Dermis blood vessel endothelial cell (primary cell): ENCODE measurements at places on chromosomes 5 and 9. TPM values are rescaled to one million over a fixed set of nuclear protein-coding genes. Genes with fewer than 3 reads are reported as not detected.

Gene S100Z
- not detected in 2 replicates for total RNA-seq

- no peak for DNase-seq
Measured at GRCh38 chr5:126516852-126517251, 78.2 kb downstream of the ALDH7A1 start.

GRCh38 chr5:170630711-170631141 lies 126.9 kb downstream of the KCNIP1 start:
- DNase-seq: peak; percentile 45

Gene ZNF462
- 11.4 and 11.9 TPM in 2 replicates for total RNA-seq

DNA sequence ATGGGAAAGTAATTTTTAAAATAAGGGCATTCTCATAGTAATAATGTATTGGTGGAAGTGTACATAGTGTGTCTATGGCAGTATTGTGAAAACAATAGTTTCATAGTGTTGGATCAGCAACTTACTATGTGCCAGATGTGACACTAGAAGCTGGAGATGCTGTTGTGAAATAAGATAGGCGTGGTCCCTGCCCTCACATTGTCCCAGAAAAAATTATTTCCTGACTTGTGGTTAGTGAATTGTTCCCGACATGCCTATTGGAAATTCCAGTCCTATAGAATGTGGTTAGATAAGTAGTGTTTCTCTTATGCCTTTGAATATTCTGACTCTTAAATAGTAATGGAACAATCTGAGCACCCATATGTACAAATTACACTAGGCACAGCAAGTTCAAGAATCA lies 55.3 kb upstream of the MTAP start:
- peak; percentile 13 for DNase-seq

- DNase-seq: no peak
Measured at GRCh38 chr5:146450002-146450401, 2.9 kb downstream of the TCERG1 start.

DNA sequence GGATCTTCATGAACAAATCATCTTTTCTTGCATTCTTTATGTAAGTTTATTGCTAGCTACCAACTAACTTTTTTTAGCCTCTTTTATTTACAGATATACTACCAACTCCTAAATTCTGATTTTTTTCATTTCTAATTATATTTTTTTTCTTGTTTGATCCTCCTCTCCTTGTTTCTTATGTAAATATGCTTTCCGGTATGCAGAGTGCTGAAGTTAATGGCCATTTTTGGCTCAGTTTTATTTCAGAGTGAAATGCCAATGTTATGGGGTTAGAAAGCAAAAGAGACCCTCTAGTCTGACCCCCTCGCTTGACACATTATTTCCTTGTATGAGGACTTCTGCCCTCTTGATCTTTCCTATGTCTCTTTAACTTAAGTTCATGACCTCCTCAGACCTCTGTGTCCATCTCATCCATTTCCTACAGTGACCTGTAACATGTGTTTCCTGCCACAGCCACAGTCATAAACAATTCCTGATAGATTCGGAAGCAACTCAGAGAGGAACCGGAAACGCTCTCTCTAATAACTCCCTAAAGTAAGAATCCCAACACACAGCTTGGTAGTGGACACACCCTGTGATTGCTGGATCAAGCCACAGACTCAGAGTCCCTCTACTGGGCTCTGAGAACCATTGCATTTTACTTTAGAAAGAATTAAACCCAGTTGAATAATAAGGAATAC lies 42.9 kb upstream of the AFAP1L1 start:
- DNase-seq: peak; percentile 97

GRCh38 chr9:109238655-109239054 lies 71.6 kb upstream of the FRRS1L start:
- no peak for DNase-seq

GRCh38 chr5:7852542-7852941 lies 1.6 kb upstream of the CFAP90 start:
- no peak for DNase-seq

Gene PCDHGB1
- 1.4 and 1.5 TPM in 2 replicates for total RNA-seq

Gene PCDHGB5
- total RNA-seq: 11.9 and 16.7 TPM in 2 replicates

- peak; percentile 44 for DNase-seq
Measured at GRCh38 chr5:95241635-95242034, 43.3 kb downstream of the MCTP1 start.

- peak; percentile 5 for DNase-seq
Measured at GRCh38 chr5:54579591-54580295, 62.2 kb downstream of the SNX18 start.

Gene HSD17B4
- total RNA-seq: 148 and 206 TPM in 2 replicates

- DNase-seq: peak; percentile 23
Measured at GRCh38 chr5:124902097-124902821, 155.8 kb upstream of the ZNF608 start.

- no peak for DNase-seq
Measured at GRCh38 chr5:142216931-142217330, 107.9 kb downstream of the SPRY4 start.

GRCh38 chr5:172427202-172427601 lies 27.1 kb downstream of the SH3PXD2B start:
- DNase-seq: no peak

Gene SLC9A3
- 1.5 TPM in 2 replicates for total RNA-seq

Gene ADRA1B
- 0.34 TPM in 1 of 2 replicates, not detected in the other for total RNA-seq

DNA sequence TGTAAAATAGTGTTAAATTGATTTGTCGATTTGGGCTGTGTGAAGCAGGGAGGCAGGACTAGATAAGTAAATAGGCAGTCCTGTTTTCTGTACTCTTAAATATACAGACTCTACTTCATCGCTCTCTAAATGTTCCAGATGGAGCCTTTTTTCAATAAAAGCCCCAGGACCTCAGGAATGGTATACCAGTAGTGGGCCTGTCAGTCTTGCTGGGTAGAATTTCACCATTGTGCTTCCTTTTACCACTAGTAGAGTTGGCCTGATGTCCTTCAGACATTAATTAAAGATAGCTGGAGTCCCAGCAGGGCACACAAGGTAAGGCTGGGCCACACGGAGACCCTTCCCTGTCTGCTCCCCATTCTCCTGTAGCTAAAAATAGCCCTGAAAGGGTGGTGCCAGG lies 6.0 kb downstream of the SNX18 start:
- no peak for DNase-seq

Gene PCDHGB3
- 3.6 and 3.7 TPM in 2 replicates for total RNA-seq

DNA sequence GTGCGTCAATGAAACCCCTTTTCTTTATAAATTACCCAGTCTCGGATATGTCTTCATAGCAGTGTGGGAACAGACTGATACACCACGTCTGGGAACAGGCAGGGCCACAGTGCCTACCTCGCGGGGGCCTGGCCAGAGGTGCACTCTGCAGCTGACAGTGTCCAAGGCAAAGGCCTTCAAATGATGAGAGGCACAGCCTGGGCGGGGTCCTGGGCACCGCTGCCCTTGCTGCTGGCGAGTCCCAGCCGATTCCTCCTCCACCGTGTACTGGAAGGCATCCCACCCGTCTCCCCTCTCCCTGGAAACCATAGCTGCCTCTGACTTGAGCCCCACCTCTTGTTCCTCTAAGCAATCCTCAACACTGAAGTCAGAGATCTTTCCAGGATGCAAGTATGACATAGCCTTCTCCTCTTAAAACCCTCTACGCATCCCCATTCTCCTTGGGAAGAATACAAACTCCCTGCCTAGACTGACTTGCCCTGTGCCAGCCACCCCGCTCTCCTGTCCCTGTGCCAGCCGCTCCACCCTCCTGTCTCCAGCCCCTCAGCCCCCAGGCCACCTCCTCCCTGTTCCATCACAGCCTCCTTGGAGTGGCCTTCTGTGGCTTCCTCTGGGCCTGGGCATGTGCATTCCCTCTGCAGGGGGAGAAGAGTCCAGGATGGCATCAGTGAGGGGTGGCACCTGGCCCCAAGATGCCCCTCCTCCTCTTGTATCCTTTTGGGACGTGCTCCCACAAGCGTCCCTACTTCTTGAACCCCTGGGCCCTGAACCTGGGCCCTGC lies 8.1 kb upstream of the COL5A1 start:
- DNase-seq: no peak

Gene PKD2L2
- 0.17 TPM in 1 of 2 replicates, not detected in the other for total RNA-seq

DNA sequence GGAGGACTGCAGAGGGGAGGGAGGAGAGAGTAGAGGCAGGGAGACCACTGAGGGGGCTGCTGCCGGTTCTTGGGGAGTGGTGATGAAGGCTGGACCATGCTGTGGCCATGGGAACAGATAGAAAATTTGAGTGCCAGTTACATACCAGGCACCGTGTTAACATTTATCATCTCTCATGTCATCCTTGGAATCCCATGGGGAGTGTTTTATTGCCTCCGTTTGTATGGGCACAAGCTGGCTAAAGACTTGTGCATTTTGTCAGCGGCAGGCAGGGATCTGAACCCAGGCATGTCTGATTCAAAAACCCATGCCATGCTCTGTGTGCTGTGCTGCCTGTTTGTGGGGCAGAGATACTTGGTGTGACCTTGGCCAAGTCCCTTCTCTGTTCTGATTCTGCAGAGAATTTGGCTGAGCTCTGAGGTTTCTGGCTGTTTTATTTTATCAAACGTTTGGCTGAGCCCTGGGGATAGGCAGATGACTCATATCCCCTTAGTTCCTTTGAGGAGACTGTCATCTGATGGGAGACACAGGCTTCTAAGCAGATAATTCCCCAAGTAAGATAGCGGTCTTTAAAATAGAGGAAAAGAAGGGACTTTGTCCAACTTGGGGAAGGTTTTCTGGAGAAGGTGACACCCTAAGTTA lies 22.2 kb downstream of the COL27A1 start:
- DNase-seq: peak; percentile 57

- no peak for DNase-seq
Measured at GRCh38 chr5:150215979-150216944, 26.4 kb downstream of the SLC6A7 start.

DNA sequence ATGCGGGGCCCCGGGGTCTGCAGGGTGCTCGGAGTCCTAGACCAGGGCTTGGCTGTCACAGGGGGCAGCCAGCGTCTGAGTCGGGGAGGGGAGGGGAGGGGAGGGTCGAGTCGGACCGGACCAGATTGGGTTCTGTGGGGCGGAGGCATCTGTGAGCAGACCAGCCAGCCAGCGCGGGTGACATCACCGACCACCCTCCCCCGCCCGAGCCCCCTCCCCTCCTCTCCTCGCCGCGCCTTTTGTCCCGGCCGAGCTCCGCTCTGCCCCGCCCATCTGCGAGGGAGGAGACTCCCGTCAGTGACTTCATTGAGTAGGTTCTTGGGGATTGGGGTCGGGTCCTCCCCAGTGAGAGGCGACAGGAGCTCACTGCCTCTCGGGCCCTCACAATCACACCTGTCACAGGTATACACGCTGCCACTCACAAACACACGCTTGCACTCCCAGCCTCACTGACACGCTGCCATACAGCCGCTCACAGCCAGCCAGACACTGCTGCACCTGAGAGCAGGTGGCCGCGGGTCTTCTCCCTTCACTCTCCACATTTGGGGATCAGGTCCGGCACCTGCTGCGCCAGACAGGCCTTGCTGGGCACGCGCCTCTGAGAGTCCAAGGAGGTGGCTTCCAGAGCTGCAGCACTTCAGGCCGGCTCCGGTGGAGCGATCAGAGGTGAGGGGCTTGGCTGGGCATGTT lies 546 bp downstream of the DNAJB5 start:
- DNase-seq: peak; percentile 67

GRCh38 chr9:111904891-111905291 lies 8.3 kb downstream of the UGCG start:
- no peak for DNase-seq

Gene CCNO
- not detected in 2 replicates for total RNA-seq

Gene EPB41L4A
- 33.5 and 48.5 TPM in 2 replicates for total RNA-seq
